ENCODE measurements at places on chromosomes 13 and 19.
A peak's percentile ranks its signal among the peaks of the same experiment; 100 is the strongest.

DNA sequence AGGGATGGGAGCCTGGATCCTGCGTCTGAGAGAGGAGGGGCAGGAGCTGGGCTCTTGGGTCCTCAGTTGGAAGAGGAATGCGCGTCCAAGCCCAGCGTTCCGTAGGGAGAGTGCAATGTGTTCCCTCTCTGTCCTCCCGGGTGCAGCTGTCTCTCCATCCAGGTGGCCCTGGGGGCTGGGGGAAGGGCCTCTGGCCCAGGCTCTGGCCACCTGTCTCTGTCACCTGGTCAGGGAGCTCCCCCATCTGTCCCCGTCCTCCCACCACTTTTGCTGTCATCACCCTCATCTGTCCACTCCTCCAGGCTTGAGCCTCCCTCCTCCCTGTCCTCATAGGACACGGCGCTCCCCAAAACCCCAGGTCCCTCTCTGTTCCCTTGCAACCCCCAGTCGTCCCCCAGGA is 3.7 kb upstream of the SBK2 start:
- DNase-seq = no peak

DNA sequence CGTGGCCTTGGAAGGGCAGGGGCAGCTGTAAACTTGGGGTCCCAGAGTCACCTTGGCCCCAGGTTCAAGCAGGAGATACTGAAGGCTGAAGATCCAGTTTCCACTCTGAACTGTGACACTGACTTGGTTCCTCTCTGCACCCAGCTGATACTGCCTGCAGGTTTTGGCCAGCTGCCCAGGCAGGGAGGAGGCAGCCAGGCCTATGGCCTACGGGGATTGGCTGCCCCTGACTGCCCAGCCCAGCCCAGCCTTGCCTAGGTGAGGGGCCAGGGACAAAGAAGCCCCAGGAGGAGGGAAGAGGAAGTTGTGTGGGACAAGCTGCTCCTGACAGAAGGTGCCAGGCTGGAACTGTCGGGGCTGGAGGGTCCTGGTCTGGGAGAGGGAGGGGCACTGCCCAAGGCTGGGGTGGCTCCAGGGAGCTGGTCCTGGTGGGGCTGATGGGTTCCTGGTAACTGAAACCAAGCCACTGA is 51.7 kb upstream of the CYP4F8 start:
- DNase-seq = no peak

DNA sequence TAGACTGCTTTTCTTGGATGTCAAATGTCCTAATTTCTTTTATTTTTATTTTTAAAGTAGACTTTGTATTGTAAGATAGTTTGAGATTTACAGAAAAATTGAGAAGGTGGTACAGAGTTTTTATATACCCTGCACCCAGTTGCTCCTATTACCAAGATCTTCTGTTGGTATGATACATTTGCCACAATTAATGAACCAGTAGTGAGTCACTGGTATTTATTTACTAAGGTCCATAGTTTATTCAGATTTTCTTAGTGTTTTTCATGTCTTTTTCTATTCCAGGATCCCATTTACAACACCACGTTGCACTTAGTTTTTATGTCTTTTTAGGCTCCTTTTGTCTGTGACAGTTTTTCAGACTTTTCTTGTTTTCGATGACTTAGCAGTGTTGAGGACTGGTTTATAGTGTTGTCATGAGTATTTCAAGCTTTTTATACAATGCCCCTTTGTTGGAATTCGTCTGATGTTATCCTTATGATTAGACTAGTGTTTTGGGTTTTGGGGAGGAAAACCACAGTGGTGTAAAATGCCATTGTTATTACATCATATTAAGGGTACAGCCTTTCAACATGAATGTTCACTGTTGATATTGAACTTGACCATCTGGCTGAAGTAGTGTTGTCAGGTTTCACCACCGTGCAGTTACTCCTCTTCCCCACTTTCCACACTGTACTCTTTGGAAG is 35.9 kb downstream of the COG3 start:
- peak; percentile 82 for DNase-seq

GRCh38 chr13:94659598-94659946 is 52.8 kb downstream of the SOX21 start:
- DNase-seq = no peak

DNA sequence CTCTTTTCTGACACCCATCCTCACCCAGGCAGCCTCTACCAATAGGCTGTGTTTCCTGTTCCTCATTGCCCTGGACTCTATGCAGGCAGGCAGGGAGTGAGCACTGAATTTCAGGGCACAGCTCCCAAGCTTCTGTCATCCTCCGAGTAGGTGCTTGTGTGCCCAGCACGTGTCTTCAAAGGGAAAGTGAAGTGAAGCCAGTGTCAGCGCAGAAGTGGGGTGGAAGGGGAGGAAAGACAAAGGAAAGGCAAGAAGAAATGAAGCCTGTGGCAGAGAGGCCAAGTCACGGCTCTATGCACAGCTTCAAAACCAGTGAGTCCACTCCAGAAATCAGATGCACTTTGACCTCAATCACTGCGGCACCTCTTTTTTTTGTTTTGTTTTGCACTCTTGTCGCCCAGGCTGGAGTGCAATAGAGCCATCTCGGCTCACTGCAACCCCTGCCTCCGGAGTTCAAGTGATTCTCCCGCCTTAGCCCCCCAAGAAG is 16.9 kb downstream of the CEBPA start:
- DNase-seq = no peak

DNA sequence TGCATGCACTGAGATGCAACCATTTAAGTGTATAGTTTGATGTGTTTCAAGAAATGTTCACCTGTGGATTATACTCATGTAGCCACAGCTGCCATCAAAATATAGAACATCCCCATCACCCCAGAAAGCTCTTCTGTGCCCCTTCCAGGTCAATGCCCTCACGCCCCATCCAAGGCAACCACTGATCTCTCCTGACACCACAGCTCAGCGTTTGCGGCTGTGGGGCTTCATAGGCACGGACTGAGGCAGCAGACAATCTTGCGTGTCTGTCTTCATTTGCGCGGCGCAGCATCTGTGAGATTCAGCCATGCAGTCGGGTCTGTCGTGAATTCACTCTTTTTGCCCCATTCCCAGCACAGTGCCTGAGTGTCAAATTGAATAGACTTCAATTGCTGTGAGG is 153.8 kb upstream of the UQCRFS1 start:
- DNase-seq = no peak

DNA sequence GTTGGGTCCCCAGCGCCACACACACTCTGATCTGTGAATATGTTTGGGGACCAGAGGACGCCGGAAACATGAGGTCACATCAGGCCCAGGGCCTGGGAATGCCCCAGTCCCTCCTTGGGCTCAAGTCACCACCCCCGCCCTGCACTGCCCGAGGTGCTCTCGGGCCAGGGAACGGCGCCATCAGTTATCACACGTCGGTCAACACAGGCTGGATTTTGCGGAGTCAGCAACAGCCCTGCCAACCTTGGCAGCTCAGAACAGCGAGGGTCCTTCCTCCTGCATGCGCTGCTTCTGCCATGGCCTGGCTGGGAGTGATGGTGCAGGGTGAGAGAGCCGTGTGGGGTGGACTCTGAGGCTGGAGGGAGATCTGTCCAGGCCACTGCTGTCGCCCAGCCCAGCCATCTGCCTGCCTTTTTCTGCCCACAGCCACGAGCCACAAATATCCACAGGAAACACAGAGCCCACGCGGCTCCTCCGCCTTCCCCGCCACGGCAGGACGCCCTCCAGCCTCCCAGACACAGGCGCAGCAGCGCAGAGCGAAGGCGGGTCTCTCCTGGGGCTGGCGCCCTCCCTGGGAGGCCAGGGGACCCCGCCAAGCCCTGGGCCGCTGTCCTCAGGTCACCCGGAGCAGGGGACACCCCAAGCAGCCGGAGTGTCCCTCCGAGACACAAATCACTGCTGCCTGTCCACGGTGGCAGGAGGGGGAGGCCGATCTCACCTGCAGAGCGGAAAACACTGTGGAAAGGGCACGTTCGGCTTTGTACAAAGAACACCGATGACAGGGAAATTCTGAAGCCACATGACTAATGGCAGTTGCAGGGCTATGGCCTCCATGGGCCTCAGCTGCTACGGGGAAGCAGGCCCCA is 31.6 kb upstream of the CACTIN start:
- no peak for DNase-seq

DNA sequence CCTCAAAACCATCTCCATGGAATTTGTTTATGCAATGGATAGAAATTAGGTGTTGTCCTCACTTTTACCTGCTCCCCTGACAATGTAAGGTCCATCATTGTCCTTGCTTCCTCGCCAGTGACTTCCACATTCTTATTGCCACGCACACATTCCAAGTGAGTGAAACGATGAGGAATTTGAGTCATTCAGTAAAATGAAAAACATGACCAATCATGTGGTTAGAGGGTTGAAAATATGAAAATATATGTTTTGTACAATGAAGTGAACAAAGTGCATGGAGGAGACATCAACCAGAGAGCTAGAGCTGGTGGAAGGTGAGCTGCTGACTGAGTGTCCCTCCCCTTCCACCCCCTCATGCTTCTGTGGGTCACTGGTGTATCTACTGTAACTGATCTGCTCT is 91.7 kb downstream of the ATP8A2 start:
- DNase-seq = no peak

GRCh38 chr13:21233086-21233485 is 56.6 kb downstream of the MRPL57 start:
- no peak for DNase-seq

- no peak for DNase-seq
Observed at GRCh38 chr19:6738787-6739389, 592 bp upstream of the TRIP10 start.
